Left renal cortex interstitium (tissue), 4 donors: ENCODE measurements at places on chromosomes 5 and 9. TPM values are rescaled to one million over a fixed set of nuclear protein-coding genes. Genes with fewer than 3 reads are reported as not detected.

DNA sequence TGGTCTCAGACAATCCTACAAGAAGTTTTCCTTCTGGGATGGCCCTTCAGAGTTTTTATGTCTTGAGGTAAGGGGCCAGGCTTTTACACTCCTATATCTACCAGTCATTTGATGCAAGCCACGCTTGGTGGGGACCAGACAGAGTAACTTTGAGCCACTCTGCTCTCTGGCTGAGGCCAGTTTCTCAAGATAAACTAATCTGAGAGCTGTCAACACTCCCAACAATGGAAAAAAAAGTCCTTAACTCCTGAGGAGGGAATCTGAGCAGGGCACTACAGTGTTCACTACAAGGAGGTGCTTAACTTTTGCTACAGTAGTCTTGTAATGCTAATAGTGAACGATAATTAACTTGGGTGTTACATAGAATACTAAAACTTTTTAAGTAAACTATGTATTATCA is 62.7 kb downstream of the MRPS30 start:
- no peak for DNase-seq

DNA sequence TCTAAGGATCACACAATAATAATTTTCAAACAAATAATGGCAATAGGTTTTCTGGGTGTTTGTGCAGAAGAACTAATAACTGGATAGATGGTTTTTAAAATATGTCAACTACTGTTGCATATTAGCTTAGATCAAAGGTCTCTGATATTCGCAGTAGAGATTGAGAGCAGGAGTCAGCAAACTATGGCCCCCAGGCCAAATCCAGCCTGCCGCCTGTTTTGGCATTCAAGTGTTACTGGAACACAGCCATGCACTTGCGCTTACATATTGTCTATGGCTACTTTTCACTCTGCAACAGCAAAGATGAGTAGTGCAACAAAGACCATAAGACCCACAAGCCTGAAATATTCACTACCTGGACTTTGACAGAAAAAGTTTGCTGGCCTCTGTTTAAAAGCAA is 260.8 kb downstream of the GRIA1 start:
- DNase-seq, result no peak

DNA sequence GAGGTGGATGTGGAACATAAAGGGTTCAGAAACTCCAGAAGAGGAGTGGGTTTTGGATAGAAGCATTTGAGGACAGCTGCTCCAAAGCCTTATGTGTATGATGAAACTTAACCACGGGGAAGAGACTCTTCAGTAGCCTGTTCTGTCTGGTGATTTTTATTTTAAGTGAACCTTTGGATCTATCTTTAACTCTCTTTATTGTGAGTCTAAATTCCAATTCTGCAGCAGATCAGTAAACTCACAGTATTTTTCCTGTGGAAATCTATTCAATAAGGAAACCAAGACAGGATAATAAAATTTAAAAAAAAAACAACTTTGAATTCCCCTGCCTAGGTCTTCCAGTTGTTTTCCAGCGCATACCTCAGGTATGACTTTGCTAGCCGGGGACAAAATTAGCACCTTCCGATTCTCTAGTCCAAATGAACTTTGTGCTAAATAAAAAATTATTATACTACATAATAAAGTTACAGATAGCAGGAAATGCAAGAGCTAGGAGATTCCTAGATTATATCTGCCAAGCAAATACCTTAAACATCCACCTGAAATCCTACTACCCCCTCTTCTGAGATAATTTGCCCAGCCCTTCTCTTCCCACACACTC is 101.9 kb downstream of the NLN start:
- DNase-seq, result no peak

- no peak for DNase-seq
Observed at GRCh38 chr5:158436271-158437065, 577.5 kb upstream of the CLINT1 start.

- no peak for DNase-seq
Observed at GRCh38 chr5:143440448-143441115, 37.1 kb upstream of the NR3C1 start.

DNA sequence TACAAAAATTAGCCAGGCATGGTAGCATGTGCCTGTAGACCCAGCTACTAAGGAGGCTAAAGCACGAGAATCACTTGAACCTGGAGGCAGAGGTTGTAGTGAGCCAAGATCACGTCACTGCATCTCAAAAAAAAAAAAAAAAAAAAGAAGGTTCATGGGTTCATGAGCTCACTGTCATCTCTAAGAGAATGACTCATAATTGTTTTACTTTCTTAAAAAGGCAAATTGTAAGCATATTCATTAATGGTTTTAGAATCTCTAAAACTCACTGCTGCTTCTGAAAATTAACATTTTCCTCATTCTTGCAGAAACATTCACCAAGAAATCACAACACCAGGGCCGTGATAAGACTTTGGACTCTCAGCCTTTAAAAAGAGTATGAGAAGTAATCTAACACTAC is 103.6 kb downstream of the GNA14 start:
- no peak for DNase-seq

- DNase-seq, result no peak
Observed at GRCh38 chr5:172076761-172077244, 70.4 kb upstream of the FBXW11 start.

- no peak for DNase-seq
Observed at GRCh38 chr9:21677387-21677786, 125.0 kb upstream of the MTAP start.

- DNase-seq, result no peak
Observed at GRCh38 chr5:39198127-39198526, 21.2 kb downstream of the FYB1 start.

GRCh38 chr9:94286116-94286515 is 27.0 kb downstream of the ZNF169 start:
- DNase-seq, result no peak

GRCh38 chr5:143177263-143177983 is 226.1 kb downstream of the NR3C1 start:
- DNase-seq, result no peak

DNA sequence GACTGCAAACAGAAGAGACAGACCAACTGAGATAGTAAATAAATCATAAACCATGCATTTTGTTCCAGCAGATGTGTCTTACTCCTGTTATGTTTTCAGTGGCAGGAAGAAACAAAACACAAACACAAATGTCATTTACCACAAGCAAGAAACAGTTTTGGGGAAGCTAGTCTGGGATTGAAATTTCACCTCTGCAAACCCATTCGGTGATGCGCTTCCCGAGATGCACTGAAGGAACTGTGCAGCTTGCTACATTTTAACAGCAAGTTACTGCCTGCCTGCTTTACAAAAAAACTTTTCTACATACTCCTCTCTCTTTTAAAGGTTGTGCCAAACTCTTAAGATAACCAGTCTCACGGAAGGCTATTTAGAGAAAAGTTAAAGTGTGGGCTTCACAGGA is 3.2 kb downstream of the MACROH2A1 start:
- no peak for DNase-seq

DNA sequence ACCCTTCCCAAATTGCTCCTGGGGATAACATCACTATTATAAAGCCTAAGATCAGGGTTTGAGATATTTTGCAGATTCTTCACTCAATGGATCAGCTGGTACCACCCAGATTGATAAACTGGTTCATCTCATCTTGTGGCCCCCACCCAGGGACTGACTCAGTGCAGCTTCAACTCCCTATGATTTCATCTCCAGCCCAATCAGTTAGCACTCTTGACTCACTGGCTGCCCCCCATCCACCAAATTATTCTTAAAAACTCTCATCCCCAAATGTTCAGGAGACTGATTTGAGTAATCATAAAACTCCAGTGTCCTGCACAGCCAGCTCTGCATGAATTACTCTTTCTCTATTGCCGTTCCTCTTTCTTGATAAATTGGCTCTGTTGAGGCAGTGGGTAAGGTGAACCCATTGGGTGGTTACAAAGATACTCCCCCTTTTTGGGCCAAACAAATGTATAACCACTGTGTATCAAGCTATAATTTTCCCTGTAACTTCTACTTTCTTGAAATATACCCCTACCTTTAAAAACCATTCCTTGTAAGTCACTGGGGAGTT is 263.3 kb upstream of the IL12B start:
- DNase-seq, result no peak

- DNase-seq, result no peak
Observed at GRCh38 chr9:132026932-132027585, 52.6 kb downstream of the MED27 start.

DNA sequence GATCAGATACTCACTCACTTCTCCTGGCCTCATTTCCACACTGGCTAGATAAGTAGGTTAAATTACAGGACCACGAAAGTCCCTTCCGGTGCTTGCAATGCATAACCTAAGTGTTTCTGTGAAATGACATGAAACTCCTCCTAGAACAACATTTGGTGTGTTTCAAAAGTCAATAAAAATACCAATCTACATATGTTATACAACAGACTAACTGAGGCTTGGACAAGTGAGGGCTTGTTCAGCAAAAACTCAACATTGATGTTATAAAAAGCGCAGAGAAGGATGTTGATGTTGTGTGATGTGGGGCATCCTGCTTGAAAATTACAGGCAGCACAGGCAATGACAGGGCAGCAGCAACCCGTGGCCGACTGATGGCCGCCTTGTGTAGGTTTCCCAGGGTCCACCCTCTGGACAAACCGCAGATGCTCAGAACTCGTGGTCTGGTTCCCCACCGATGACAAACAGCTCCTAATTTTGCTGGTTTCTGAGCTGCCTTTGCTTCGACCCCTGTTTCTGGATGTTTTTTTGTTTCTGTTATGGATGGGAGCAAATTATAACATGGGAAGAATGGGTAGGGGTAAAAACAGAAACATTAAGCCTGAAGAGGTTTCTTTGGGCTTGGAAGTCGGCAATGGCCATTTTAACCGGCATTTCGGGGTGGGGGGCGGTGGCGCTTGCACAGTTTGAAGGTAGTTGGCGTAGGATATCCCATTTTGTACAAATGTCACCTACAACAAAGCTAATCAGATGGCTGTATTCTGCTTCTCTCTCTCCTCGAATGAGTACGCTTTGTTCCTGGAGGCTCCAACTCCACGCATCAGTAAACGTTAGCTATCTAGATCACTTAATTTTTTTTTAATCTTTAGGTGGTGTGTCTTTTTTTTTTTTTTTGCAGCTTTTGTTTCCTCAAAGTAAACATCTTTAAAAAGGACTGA is 116.1 kb downstream of the PDZD2 start:
- no peak for DNase-seq

- DNase-seq, result no peak
Observed at GRCh38 chr5:4762316-4762715, 377.8 kb upstream of the ADAMTS16 start.

- DNase-seq, result no peak
Observed at GRCh38 chr5:39464088-39464487, 39.3 kb upstream of the DAB2 start.

Gene ENTR1
- 60.2 TPM for polyA plus RNA-seq

Gene BSPRY
- polyA plus RNA-seq, result 9.3 TPM
